Skeletal muscle cell (primary cell): ENCODE measurements at places on chromosomes 5 and 9.

GRCh38 chr9:136949817-136950655, 2.0 kb upstream of the LCN12 start:
- DNase-seq = peak; percentile 15

- DNase-seq = no peak
These were observed 75.6 kb downstream of the RALGPS1 start for GRCh38 chr9:126989847-126990842.

- peak; percentile 43 for DNase-seq
These were observed 30.7 kb downstream of the IFNW1 start for GRCh38 chr9:21110708-21111576.

DNA sequence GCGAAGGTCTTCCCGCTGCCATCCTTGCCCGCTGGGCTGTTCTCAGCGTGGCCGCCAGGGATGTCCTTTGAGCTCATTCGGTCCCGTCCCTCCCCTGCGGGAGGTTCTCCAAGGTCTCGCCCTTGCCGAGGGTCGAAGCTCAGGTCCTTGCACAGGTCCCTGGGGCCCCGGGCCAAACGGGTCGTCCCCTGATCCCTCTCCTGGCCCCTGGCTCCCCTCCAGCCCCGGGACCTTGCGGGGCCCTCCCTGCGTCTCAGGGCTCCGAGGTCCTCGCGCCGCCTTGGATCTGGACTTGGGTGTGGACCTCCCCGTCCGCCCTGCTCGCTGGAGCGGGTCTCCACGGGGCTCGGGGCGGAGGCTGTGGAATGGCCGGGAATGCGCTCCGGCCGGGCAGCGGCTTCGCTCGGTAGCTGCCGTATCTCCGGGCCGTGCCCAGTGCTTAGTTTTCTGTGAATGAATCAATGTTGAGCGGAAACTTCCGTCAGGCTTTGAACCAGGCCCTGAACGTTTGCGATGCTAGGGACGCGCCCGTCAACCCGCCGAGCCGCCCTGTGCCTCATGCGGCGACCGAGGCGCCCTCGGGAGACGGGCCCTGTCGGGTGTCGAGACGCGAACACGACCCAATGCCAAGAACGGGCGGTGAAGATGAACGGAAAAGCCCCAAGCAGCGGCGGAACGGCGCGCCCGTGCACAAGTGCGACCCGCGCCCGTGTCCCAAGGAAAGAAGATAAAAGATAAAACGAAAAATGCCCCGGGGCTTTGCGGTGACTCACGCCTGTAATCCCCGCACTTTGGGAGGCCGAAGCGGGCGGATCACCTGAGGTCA, 780 bp downstream of the RNU6ATAC start:
- DNase-seq = no peak
